ENCODE measurements at places on chromosomes 5 and 9.

DNA sequence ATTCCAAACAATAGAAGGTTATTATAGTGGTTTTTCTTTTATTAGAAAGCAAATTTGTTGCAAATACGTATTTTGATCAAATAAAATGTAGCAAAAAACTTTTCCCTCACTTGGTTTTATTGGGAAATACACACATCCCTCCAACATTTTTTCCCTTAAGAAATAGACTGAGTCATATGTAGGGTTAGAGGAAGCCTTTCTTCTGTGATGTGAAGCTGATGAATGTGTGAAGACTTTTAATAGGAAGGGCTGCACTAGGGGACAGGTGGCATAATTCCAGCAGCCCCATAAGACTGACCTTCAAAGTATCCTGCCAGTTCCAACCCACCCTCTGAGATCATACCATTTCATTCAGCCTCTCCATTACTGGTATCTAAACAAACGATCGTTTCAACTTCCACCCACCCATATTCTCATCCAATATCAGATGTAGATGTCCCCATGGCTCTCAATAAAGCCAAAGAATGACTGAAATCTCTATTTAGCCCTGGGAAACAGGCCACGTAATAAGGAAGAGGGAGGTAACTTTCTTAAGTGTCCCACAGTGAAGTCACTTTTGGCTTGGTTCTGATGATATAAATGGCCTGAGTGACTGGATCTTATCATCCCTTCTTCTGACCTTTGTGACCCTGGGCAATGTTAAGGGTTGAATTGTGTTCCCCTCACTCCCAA is 64.7 kb upstream of the LPAR1 start:
- no peak for DNase-seq

DNA sequence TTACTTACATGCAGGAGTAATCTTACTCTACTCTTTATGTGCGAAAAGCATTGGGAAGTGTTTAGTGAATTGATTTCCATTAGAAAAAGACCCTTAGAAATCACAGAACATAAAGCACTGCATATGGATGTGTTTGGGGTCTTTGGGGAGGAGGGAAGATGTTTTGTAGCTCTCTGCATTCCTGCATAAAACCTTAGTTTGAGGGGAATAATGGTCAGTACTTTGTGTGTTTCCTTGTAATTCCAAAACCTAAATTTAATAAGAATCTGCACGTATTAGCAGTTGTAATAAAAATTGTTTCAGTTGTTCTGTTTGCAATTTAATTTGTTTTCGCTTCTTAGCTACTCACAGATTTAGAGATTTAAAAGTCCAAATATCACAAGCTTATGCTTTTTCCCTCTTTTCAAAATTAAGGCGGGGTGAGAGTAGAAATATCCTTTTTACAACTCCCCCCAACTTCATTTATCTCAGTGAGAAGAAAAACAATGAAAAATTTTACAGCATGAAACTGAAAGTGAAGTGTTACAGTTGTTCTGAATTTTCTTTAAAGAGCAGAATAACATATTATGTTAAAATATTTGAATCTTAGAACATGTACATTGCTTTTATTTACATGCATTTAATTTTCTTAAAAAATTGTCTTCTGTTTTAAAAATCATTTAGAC is 143.8 kb downstream of the SMARCA2 start:
- DNase-seq: no peak

- DNase-seq: no peak
Measured at GRCh38 chr5:124665625-124666024, 80.8 kb downstream of the ZNF608 start.

DNA sequence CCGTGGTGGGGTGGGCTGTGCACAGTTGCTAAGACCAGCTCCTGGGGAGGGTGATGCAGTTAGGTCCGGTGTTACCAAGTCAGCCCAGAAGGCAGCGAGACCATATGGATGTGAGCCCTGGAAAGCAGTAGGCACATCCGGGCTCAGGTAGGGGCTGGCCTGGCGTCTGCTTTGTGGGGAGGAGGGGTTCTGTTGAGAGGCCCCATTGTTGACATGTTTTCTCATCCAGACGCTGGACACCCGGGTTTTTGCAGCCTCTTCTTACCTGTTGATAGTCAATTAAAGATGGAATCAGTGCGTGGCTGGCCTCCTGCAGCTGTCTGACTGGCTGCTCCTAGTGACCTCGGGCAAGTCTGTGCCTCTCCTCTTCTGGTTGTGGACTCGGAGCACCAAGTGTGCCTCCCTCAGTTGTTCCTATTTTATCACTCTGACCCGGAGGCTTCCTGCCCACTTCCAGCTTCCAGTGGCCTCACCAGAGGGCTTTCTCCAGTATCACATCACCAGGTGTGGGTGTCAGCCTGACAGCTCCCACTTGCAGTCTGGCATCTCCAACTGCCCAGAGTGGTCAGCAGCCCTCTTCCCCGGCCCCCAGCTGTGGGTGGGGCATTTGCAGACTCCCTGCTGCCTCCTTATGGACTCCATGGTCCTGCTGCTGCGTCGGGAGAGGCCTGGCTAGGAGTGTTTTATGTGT is 90.8 kb downstream of the EHMT1 start:
- no peak for DNase-seq

DNA sequence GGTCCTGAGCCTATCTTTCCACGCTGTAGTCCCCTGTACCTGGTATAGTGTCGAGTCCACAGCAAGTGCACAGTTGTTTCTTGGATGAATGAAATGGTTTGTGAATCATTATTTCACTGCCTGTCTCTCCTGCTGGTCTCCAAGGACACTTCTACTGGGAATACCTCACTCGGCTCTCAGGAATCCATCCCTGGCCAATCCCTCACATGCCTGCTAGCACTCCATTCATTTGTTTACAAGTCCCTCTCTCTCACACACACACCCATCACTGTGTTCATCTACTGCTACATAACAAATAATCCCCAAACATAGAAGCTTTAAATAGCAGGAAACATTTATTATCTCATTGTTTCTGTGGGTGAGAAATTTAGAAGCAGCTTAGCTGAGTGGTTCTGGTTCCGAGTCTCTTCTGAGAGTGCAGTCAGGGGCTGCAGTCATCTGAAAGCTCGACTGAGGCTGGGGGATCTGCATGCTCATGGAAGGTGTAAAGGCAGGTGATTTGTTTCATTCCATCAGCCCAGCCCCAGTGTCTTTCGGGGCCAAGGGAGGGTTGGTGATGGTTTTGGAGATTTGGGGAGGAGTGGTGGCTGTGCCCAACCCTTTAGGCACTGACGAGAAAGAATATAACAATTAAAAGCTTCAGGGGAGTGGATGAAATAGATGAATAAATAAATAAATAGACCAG is 132.7 kb upstream of the IER5L start:
- no peak for DNase-seq

- no peak for DNase-seq
Measured at GRCh38 chr5:28517691-28518090, 1479.3 kb upstream of the CDH9 start.

DNA sequence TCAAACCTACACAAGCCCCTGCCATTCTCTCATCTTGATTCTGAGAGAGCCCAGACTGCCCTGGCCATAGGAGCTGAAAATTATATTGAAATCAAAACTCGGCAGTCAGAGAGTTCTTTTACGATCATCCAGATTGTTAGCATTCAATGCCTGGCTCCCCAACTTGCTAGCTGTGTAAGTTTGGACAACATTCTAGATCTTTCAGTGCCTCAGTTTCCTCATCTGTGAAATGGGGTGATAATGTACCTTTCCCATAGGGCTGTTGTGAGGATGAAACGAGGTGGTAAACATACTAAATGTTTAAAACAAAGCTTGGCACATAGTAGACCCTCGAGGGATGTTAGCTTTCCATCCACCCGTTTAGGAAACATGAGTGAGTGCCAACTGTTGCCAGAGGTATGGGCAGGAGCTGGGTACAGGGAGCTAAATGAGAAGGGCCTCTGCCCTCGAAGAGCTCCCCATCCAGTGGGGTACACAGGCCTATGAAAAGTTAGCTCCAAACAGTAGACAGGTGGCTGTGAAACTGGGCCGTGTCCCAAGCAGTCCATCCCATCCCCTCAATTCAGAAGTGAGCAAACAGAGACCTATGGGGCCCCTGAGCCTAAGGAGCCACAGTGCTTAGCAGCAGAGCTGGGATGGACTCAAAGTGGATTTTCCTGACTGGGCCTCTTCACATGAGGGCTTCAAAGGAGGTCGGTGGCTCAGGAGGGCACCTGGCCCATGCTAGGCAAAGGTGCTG is 17.3 kb upstream of the IGFBPL1 start:
- no peak for DNase-seq

GRCh38 chr9:7354704-7355103 is 444.9 kb downstream of the DMAC1 start:
- no peak for DNase-seq

GRCh38 chr5:119681734-119682133 is 52.4 kb downstream of the FAM170A start:
- no peak for DNase-seq

DNA sequence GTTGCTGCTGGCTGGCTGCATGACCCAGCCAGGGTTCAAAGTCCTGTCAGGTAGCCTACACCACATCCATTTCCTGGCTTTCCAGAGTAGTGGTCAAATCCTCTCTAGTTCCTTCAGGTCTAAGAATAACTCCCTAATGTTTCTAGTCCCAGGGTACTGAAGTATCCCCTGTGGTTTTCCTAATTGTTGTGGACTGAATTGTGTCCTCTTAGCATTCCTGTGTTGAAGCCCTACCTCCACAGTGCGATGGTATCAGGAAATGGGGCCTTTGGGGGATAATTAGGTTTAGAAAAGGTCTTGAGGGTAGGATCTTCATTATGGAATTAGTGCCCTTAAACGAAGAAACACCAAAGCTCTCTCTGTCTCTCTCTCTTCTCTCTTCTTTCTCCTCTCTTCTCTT is 191.8 kb upstream of the CCNG1 start:
- DNase-seq: no peak

GRCh38 chr5:78755822-78756429 is 107.4 kb upstream of the LHFPL2 start:
- DNase-seq: peak; percentile 37

GRCh38 chr5:96569332-96569731 is 92.8 kb upstream of the CAST start:
- no peak for DNase-seq

DNA sequence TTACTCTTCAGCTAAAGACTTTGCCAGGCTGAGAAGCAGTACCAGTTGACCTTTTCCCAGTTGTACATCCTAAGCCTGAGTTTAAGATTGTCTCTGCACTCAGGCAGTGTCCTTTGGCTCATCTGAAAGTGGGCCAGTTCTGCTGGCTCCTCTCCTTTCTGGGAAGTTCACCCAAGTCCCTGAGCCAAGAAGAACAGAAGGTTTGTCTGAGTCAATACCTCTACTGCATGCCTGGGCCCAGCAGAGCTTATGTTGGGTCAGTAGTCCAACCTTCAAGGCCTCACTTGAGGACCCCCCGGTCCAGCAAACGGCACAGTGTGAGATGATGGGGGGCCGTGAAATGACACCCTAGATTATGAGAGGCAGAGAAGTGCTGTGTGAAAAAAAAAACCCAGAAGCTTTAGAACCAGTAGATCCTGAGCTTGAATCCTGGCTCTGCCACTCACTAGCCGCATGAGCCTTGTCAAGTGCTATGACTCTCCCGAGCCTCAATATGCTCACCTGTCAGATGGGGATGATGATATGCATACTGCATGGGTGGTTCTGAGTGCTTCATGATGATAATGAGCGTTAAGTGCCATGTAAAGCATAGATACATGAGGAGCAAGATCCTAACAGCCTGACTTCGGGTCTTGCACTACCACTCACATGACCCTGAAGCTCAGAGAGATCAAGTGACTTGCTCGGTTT is 156.0 kb downstream of the MACROH2A1 start:
- DNase-seq: no peak

DNA sequence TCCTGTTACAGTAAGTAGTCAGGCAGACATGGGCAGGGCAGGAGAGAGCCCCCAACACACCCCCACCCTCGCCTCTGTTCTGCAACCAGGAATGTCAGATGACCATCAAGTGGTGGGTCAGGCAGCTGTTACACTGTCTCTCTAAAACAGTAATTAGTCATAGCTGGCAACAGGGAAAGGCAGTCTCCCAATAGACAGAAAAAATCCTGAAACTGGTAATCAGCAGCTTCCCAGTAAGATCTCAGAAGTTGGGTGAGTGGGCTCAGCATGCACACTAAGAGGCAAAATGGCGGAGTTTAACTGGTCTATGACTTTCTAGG is 90.2 kb downstream of the C5orf15 start:
- no peak for DNase-seq

DNA sequence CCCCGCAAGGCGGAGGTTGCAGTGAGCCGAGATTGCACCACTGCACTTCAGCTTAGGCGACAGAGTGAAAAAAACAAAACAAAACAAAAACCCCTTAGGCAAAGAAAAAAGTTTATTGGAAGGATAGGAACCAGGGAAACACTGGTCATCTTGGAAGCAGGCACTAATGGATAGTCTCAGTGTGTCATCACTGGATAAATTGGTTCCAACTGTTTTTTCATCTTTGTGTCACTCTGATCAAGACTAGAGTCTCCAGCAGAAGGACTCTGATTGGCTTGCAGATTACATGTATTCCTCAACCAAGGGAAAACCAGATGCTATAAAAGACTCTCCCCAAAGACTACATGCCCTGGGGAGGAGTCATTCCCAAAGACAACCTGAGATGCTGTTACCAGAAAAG is 35.0 kb upstream of the HMHB1 start:
- no peak for DNase-seq

GRCh38 chr5:162858770-162859169 is 578.6 kb upstream of the CCNG1 start:
- DNase-seq: no peak

DNA sequence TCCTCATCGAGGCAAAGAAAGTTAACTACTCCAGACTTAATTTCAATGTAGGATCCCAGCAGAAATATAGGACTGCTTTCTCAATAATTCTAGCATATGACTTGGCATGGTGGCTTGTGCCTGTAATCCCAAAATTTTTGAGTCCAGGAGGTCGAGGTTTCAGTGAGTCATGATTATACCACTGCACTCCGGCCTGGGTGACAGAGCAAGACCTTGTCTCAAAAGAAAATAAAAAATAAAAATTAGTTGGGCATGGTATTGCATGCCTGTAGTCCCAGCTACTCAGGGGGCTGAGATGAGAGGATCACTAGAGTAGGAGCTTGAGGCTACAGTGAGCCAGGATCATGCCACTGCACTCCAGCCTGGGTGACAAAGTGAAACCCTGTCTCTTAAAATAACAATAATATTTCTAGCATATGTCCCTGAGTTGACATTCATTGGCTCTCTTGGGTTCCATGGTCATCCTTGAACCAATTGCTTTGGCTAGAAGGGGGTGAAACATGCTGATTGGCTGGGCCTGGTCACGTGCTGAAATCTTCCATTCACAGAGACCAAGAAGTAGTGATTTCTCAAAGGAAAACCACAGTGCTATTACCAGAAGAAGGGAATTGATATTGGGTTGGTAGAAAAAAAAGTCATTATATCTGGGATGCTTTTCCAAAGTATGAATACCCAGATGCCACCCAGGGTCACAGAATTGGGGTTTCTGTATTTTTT is 31.6 kb upstream of the GARNL3 start:
- DNase-seq: no peak

DNA sequence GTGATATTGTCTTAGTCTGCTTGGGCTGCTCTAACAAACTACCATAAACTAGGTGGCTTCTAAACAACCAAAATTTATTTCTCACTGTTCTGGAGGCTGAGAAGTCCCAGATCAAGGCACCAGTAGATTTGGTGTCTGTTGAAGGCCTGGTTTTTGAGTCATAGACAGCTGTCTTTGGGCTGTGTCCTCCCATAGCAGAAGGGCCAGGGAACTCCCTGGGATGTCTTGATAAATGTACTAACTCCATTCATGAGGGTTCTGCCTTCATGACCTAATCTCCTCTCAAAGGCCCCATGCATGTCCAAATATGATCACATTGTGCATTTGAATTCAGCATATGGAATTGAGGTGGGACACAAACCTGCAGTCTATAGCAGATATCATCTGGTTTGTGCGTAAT is 121.2 kb downstream of the CHSY3 start:
- DNase-seq: no peak

- peak; percentile 14 for DNase-seq
Measured at GRCh38 chr9:95383185-95383676, 65.7 kb upstream of the FANCC start.

Measured in NCI-H82 (cell line).